ENCODE measurements at places on chromosomes 3 and 15. TPM values are rescaled to one million over a fixed set of nuclear protein-coding genes. Genes with fewer than 3 reads are reported as not detected.

MUSTN1 gene
- 0.79 TPM for total RNA-seq

DNA sequence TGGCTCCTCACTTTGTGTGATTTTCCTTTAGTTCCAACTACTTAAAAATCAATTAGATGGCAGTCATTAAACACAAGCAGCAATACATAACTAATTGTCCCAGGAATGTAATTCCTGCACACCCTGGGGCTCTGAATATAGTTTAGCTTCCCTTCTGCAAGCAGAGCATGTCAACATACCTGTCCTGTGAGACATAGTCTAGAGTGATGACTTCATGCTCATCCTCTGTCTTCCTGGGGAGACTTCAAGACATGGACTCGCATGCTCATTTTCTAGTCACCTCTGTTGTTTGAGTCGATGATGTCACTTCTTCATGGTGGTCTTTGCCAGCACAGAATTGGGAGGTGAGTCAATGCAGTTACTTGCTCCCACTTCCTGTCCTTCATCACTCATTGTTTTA lies 15.7 kb downstream of the C3orf52 start:
- DNase-seq, result no peak

- no peak for DNase-seq
These were observed at the start of gene PRR23C for GRCh38 chr3:139044366-139045210. TSS of gene PRR23C (minus strand) at chr3:139044892. CDS start at chr3:139044620, 272 bp downstream.

GRCh38 chr15:39172380-39173281 lies 408.2 kb upstream of the THBS1 start:
- no peak for DNase-seq

GRCh38 chr3:59436164-59436958 lies 386.5 kb upstream of the CFAP20DC start:
- no peak for DNase-seq
